Stimulated activated CD4-positive, alpha-beta T cell treated with anti-CD3 and anti-CD28 coated beads, Interleukin-12 subunit alpha, Interleukin-12 subunit beta, amount 100 ng/mL, for 48 hours (primary cell): ENCODE measurements at places on chromosomes 5 and 9.

GRCh38 chr5:78738104-78738503 lies 89.5 kb upstream of the LHFPL2 start:
- no peak for DNase-seq

GRCh38 chr9:15155323-15155722 lies 151.7 kb downstream of the TTC39B start:
- DNase-seq: no peak

GRCh38 chr9:130833031-130833990 lies 1.7 kb upstream of the ABL1 start:
- no peak for DNase-seq

GRCh38 chr9:79551994-79552393 lies 19.8 kb upstream of the TLE4 start:
- no peak for DNase-seq

DNA sequence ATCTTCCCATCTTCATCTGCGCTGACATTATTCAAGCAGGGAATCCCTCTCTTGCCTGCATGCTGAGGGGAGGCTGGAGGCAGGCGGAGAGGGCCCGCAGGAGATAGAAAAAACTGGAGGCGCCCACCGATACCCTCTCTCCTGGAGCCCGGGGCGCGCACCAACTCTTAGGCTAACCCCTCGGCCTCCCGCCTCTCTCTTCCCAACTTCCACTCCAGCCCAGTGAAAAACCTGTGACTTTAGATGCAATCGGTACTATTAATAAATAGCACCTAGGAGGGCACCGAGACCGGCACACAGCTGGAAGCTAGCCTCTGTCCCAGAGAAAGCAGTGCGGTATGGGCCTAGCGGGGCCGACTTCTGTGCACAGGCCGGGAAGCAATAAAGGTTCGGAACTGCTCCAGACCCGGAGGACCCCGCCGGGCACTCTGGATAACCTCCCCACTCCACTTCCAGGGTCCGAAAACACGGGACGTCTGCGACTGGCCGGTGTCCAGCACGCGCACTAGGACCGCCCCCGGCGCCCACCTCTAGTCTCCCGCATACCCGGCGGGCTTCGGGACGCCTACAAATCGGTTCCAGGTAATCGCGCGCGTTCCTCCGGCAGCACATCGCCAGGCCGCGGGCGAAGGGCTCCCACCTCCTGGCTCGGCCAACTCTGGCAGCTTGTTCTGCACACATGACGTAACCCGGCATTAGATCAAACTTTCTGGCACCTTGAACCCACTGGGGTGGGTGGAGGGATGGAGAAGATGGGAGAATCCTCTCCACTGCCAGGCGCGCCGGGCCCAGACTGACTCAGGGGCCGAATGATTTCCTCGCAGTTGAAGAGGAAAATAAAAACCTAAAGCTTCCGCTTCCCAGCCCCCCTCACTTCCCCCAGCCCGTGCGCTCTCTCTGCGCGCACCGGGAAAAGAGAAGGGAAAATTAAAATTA lies 1.4 kb downstream of the EFNA5 start:
- DNase-seq: no peak

DNA sequence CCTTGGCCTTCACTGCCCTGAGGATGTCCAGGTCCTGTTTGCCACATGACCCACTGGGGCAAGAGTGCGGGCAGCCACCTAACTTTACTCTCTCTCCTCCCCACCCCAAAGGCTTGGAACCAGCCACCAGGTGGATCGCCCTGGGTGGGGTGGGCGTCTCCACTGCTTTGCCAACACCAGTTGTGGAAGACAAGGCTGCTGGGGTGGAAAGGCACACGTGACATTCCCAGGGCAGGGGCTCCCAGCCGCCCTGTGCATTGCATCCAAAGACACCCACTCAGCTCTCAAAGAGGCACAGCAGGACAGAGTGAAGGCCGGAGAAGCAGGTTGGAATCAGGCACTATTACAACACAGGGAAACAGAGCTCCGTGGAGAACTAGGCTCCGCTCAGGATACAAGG lies 162.2 kb downstream of the OLFM1 start:
- DNase-seq: no peak

DNA sequence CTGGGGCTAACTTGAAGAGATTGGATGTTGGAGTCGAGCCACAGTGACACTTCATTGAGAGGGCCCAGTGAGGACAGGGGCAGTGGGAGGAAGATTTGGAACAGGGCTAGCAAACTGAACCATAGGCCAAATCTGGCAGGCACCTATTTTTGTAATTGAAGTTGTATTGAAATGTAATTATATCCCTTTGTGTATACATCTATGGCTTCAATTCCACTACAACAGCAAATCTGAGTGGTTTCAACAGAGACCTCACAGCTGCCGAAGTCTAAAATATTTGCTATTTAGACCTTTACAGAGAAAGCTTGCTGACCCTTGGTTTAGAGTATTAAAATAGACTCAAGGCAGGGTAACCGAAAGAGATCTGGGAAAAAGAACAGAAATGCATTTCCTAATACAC lies 4.7 kb upstream of the TNFSF8 start:
- no peak for DNase-seq

GRCh38 chr5:52774005-52774410 lies 13.7 kb upstream of the ITGA1 start:
- DNase-seq: no peak

DNA sequence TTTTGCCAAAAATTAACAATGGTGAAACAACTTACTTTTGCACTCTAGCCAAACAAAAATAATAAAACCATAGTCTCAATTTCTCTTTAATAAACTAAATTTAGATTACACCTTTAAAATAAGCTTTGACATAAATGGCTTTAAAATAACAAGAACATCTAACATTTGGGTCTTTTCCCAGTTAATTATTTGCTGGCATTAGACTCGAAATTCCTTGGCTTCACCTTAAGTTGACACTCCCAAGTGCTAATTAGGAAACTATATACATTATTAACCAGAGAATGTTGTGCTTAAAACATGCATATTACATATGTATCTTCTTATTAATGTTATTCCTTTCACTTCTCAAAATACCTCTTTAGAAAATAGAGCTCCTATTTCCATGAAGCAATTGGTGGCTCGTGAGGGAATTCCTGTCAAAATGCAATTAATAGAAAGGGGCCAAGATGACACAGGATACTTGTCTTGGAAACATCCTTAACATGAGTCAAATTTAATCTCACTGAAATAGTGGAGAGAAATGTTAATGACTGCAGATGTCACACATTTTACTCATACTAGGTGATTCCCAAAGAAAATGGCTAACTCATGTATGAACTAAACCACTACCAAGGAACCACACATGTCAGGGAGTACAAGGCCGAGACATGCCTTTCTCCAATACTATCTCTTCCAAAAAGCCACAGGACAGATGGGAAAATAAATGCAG lies 932.9 kb upstream of the DMAC1 start:
- DNase-seq: no peak

GRCh38 chr5:167271081-167271480 lies 1020.4 kb upstream of the WWC1 start:
- no peak for DNase-seq

DNA sequence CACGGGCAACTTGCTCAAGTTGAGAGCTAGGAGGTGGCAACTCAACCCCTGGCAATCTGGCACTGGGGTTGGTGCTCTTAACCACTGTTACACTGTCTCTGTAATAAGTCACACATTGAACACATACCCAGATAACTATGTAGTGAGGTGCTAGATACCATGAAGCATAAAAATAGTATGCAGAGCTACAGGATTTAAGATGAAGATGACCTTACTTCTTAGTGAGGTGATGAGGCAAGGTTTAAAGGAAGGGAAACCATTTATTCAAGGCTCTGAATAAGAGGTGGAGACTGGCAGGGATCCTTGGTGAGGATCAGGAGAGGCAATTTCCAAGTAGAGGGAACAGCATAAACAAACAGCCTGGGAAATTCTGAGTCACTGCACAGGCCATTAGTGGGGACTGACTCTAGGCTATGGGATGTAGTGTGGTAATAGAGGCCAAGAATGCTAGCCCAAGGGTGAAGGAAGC lies 67.6 kb upstream of the NR3C1 start:
- DNase-seq: no peak

- peak; percentile 66 for DNase-seq
Observed at GRCh38 chr9:126398403-126399058, 71.9 kb downstream of the MVB12B start.

GRCh38 chr5:151222790-151223446 lies 974 bp downstream of the CCDC69 start:
- peak; percentile 42 for DNase-seq

DNA sequence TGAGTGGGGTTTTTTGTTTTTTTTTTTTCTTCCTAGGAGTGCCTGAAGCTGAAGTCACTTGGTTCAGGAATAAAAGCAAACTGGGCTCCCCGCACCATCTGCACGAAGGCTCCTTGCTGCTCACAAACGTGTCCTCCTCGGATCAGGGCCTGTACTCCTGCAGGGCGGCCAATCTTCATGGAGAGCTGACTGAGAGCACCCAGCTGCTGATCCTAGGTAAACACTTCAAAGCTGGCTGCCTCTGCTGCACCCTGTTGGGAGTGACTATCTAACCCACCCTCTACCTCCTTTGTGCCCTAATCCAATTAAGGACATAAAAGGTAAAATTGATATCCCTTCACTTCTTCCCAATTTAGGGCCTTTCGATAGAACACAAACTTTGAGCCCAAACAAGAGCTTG lies 206.8 kb downstream of the SAXO1 start:
- DNase-seq: no peak

- DNase-seq: no peak
Observed at GRCh38 chr9:137657606-137658005, 38.8 kb downstream of the EHMT1 start.

DNA sequence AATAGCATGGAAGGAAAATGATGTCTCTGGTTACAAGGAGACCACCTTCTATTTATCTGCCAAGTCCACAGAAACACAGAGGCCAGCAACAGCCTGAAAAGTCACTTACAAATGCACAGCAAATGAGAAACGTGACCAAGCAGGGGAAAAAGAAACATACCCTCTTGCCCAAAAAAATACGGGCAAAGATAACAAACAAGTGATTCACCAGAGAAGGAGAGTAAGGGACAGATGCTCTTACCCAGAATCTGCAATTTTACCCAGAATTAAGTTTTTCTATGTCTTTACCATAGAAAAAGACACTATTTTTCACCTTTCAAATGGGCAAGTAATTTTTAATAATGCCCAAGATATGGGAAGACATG lies 28.1 kb downstream of the CAMSAP1 start:
- DNase-seq: no peak

DNA sequence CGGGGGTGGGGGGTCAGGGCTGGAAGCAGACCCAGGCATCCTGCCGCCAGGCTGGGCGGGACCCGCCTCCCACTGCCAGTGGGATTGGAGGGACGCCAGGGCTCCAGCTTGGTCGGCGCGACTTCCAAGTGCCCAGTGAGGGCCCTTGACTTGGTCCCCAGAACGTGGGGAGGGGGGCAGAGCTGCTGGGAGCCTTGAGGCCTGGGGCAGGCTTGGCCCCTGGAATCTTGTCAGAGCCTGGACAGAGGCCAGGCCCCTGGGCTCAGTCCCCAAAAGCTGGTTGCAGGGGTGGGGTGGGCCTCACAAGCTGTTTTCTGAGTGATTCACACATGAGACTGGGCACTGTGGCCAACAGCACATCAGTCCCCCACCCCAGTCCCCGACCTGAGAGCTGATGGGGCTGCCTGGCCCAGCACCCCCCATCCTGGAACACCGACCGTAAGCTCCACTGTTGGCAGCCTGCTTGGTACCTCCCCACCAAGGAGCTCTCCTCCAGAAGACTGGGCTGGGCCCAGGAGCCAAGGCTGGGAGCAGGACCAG lies 526 bp downstream of the CLIC3 start:
- no peak for DNase-seq

DNA sequence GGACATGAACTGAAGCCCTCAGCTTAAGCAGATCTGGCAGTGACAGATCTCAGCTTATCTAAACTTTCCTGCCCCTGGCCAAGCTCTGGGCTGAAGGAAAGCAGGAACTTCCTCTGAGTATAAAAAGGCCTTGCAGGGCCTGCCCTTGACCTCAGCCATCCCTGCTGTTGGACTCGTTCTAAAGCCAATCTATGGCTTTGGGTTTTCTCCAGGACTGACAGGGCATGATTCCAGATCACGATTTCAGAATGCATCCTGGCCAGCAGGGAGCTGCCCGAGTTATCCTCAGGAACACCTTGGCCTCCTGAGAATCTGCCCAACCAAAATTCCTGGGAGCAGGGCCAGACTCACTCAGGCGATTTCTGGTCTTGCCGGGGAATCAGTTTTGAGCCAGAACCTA lies 502.7 kb downstream of the TLE4 start:
- no peak for DNase-seq

DNA sequence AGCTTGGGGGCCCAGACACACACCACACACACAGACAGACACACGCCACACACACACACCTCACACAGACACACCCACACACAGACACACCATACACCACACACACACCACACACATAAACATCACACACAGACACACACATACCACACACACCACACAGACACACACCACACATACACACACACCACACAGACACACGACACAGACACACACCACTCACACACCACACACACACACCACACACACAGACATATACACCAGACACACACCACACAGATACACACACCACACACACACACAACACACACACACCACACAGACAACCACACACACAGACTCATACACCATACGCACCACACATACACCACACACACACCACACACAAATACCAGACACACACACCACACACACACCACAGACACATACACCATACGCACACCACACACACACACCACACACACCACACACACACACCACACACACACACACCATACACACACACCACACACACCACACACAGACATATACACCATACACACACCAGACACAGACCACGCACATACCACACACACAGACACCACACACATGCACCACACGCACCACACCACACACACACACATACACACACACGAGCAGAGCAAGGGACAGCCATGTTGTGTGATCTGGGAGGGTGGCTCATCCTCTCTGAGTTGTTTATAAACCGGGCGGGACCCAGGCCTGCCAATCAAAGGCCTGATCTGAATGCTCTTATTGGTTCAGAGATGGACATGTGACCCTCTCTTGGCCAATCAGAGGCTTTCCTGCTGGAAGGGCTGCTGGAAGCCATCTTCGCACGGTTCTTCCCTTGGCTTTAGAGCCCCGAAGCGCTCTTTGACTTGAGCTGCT lies 148.3 kb downstream of the GAPVD1 start:
- DNase-seq: peak; percentile 48

GRCh38 chr9:38229504-38230155 lies 160.6 kb upstream of the SHB start:
- DNase-seq: no peak

DNA sequence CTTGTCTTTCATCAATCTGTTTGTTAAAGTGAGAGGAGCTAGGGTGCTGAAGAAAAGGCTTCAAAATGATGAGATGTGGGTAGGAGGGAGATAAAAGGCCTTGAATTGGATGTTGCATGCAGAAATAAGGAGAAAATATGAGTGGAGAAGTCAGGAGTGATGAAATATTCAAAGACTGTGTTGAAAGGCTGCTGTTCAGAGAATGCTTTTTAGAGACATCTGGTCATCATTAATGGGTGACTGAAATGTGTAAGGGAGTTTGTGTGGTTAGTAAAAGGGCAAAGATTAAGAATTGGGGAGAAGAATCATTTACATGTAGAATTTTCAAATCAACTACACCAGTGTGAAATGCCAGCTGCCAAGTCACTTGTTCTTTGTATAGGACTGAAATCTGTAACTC lies 383.9 kb downstream of the MAT2B start:
- no peak for DNase-seq
